ENCODE measurements at places on chromosomes 11 and 22.

DNA sequence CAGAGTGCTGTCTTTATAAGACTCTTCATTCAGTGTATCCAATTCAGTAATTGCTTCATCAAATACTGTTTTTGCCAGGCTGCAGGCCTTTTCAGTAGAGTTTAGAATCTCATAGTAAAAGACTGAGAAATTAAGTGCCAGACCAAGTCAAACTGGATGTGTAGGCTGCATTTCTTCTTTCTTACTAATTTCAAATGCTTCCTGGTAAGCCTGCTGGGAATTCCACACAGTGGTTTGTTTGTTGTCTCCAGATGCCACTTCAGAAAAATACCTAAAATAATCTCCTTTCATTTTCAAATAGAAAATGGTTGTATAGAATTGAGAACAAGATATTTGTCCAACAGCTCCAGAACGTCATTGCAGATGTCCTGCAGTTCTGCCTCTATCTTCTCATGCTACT lies 34.7 kb downstream of the LDHAL6A start:
- peak; percentile 2 for DNase-seq

GRCh38 chr11:61486011-61486620 lies 22.4 kb upstream of the LRRC10B start:
- DNase-seq = no peak

DNA sequence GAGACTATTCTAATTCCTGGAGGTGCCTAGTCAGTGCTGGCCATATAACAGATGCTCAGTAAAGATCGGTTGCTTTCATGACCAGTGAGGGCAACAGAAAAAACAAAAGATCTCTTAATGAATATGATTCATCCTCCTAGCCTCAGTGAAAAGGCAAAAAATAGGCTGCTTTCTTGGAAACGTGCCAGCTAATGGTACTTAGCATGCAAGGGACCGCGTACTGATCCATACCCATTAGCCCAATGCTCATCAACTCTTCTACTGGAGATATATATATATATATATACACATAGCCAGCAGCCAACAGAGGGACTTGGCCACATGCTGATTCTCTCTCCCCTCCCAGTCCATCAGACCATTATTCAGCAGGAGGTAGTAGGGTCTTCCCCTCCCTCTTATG lies 320.4 kb downstream of the KIRREL3 start:
- DNase-seq = peak; percentile 29

- DNase-seq = no peak
These were observed 14.0 kb upstream of the CDON start for GRCh38 chr11:126076641-126077040.

DNA sequence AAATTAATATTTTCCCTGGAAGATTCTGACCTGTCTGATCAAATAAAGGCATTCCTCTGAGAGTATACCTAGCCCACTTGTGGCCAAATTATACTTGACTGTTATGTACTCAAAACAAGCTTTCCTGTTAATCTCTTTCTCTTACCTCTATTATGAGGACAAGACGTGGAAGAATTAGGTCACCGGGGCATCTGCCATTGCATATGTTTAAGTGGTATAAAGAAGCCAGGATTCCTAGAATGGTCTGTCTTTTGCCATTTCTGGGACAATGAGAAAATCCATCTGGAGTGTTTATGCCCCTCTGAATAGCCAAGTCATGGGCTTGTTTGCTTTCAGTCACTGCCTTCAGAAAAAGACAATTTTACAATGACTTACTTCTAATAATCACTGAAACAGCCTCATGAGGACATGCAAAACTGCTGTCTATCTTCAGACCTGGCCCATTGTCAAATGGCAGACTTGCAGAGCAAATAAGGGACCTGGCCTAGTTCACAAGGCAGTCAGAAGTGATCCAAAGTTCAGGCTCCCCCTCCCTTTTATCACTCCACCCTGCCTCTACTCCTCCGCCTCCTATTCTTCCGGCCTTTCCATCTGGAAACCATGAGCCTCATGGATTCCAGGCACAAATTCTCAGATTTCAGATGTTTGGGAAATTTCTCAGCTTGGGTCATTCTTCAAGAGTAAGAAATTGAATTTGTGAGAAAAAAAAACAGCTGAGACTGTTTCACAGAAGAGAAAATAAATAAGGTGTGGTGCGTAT lies 128.1 kb upstream of the LDLRAD3 start:
- peak; percentile 24 for DNase-seq

DNA sequence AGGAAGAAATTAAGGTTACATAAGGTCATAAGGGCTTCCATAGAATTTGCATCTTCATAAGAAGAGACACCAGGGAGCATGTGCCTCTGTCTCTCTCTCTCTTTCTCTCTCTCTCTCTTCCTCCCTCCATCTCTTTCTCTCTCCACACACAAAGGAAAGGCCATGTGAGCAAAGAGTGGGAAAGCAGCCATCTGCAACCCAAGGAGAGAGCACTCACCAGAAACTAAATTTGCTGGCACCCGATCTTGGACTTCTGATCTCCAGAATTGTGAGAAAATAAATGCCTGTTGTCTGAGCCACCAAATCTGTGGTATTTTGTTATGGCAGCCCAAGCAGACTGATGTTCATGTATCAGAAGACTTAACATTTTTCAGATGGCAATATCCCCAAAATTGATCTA lies 6.4 kb upstream of the KRTAP5-10 start:
- no peak for DNase-seq

All from IMR-90 (cell line).